ENCODE measurements at places on chromosomes 2 and 18. TPM values are rescaled to one million over a fixed set of nuclear protein-coding genes. Genes with fewer than 3 reads are reported as not detected.

Gene RAPGEF4
- 12.3 TPM for total RNA-seq

DNA sequence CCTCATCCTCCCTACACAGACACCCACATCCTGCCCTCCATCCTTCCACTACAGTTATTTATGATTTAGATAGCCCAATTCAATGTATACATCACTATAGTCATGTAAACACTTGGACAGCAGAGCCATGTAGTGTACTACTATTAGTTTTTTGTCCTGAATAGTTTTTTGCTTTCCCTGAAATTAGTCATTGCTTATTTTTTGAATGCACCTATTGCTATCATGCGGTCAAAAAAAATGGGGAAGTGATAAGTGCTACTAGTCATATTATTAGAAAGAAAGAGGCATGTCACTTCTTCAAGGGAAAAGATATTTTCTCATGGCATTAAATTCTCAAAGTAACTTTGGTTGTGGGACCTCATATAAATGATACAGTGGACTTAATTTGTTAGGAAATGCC lies 6.8 kb upstream of the GREB1 start:
- no peak for DNase-seq
- no peaks in the 10 kb centered on the region for H3K36me3 ChIP-seq
- no peaks in the 10 kb centered on the region for H3K4me1 ChIP-seq

DNA sequence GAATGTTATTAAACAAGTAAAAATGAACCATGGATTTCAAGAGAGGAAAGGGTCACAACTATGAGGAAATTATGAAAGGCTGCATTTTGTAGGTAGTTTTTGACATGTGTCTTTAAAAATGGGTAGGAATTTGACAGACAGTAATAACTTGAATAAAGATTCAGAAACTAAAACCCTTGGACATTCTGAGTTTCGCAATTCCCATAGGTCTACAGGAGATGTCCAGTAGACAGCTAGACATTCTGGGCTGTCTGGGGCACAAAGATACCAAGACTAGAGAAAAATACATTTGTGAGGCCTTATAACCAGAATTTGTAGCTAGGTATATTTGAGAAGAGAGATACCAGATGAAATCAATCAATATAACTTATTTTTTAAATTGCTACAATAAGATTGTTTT lies 42.3 kb downstream of the DNAJC10 start:
- H3K27ac ChIP-seq = no peak overlapping the region
- no peak overlapping the region for H3K4me3 ChIP-seq
- DNase-seq = no peak
- H3K4me1 ChIP-seq = no peaks in the 10 kb centered on the region
- no peaks in the 10 kb centered on the region for H3K27me3 ChIP-seq

Gene ASPRV1
- total RNA-seq = 1.2 TPM

GRCh38 chr2:8133363-8133762 lies 548.5 kb upstream of the ID2 start:
- DNase-seq = no peak
- H3K27me3 ChIP-seq = no peaks in the 10 kb centered on the region
- peaks cover 9% of the 10 kb centered on the region for H3K4me1 ChIP-seq
- H3K4me3 ChIP-seq = no peak overlapping the region
- H3K27ac ChIP-seq = no peak overlapping the region
- H3K36me3 ChIP-seq = no peaks in the 10 kb centered on the region

DNA sequence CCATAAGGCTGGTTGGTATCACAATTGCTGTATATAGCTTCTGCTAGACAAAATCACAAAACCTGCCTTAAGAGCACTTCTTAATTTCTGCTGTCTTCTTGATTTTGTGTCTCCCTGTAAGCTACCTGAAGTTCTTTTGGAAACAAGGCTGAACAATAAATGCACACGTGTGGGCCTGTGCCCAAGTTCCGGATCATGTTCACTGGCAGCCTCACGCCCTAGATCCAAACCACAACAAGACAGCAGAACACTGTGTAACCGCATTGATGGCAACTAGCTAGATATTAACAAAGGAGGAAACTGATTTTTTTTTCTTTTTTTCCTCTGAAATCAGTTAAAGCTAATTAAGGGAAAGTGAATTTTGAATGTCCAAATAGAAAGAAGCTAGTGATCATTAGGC lies 81.5 kb upstream of the LYPD6B start:
- no peak overlapping the region for H3K27ac ChIP-seq
- H3K4me1 ChIP-seq = no peaks in the 10 kb centered on the region
- no peak overlapping the region for H3K4me3 ChIP-seq
- DNase-seq = no peak
- no peaks in the 10 kb centered on the region for H3K27me3 ChIP-seq

- no peaks in the 10 kb centered on the region for H3K36me3 ChIP-seq
- H3K27me3 ChIP-seq = peaks cover 27% of the 10 kb centered on the region
- DNase-seq = no peak
- peak overlapping the region; percentile 52 for H3K4me3 ChIP-seq
- peak overlapping the region; percentile 78 for H3K27ac ChIP-seq
- H3K4me1 ChIP-seq = peaks cover 19% of the 10 kb centered on the region
These were observed 616 bp downstream of the EML6 start for GRCh38 chr2:54723996-54724559.

- no peaks in the 10 kb centered on the region for H3K4me1 ChIP-seq
- no peak overlapping the region for H3K27ac ChIP-seq
- DNase-seq = no peak
- no peak overlapping the region for H3K4me3 ChIP-seq
These were observed 123.3 kb downstream of the CLIP4 start for GRCh38 chr2:29238497-29238896.

DNA sequence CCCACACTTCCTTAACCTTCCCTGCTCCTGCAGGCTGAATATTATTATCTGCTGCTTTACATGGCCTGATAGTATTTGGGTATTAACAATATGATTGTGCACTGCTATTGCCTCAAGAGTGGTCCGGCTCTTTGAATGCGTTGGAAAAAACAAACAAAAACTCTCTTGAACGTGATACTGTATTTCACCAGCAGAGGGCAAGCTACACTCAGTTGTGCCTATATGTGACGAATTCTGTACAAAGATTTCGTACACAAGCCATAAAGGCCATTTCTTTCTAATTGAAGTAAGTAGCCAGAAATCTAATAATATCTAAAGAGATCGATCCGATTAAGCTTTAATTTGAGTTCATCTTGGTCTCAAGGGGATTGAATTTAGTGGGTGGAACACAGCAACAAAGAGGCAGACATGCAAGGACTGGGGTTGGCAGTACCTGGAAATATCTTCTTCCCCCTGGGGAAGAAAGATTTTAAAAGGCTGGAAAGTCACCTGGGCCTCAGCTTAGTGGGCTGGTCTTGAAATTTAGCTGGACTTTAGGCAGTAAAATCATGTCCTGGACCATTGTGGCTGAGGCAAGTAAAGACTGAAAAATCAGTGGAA lies 49.3 kb upstream of the RAB6D start:
- peaks cover 32% of the 10 kb centered on the region for H3K27me3 ChIP-seq
- H3K4me3 ChIP-seq = no peak overlapping the region
- H3K27ac ChIP-seq = no peak overlapping the region
- DNase-seq = no peak
- H3K4me1 ChIP-seq = no peaks in the 10 kb centered on the region

DNA sequence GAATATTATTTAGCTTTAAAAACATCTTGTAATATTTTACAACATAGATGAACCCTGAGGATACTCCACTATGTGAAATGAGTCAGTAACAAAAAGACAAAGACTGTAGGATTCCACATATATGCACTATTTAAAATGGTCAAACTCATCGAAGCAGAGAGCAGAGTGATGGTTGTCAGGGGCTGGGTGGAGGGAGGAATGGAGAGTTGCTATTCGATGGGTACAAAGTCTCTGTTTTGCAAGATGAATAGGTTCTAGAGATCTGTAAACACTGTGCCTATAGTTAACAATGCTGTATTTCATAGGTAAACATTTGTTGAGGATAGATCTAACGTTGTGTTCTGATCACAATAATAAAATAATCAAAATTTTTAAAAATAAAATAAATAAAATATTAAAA lies 1675.9 kb upstream of the CELF4 start:
- H3K27me3 ChIP-seq = no peaks in the 10 kb centered on the region
- DNase-seq = no peak
- H3K4me3 ChIP-seq = no peak overlapping the region
- H3K4me1 ChIP-seq = no peaks in the 10 kb centered on the region

- no peak for DNase-seq
- H3K4me1 ChIP-seq = peaks cover 6% of the 10 kb centered on the region
- no peaks in the 10 kb centered on the region for H3K27me3 ChIP-seq
- H3K36me3 ChIP-seq = no peaks in the 10 kb centered on the region
- H3K27ac ChIP-seq = no peak overlapping the region
These were observed 58.2 kb downstream of the KCNG3 start for GRCh38 chr2:42435628-42436027.

DNA sequence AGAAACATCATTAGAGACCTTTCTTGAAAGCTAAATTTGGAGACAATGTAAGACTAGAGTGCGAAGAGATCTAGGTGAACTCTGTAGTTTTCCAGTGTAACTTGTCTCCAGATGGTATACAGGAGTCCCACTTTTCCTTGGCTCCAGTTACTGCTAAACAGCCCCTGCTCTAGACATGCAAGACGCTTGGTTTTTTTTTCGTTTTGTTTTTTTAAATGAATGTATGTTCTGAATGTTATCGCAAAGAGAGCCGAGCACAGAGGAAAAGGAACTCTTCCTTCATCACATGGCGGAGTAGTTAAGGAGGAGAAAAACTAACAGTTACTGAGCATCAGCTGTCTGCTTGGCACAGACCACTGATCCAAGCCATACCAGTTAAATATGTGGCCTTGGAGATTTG lies 2.4 kb downstream of the RALB start:
- H3K4me3 ChIP-seq = no peak overlapping the region
- no peaks in the 10 kb centered on the region for H3K27me3 ChIP-seq
- no peak overlapping the region for H3K27ac ChIP-seq
- H3K36me3 ChIP-seq = no peaks in the 10 kb centered on the region

GRCh38 chr2:197884252-197884651 lies 79.9 kb downstream of the PLCL1 start:
- no peak for DNase-seq
- H3K4me1 ChIP-seq = no peaks in the 10 kb centered on the region
- H3K4me3 ChIP-seq = no peak overlapping the region
- H3K27me3 ChIP-seq = no peaks in the 10 kb centered on the region
- no peak overlapping the region for H3K27ac ChIP-seq

DNA sequence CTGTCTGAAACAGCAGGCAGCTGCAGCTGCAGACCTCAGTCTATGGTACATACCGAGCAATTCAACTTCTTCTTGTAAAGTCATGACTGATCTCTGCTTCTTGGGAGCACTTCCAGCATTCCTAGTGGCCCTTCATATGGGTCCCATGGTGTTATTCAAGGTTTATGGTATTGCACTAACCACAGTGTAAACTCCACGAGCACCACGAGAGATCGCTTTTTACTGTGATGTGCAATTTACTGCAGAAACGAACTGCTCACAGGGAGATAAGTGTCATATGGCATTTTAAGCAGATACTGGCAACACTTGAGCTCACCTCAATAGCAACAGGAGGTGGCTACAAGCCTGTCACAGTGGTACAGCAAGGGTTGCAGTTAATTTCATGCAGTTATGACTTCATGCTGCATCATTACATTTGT lies 38.6 kb upstream of the SH3BP4 start:
- DNase-seq = no peak
- H3K27ac ChIP-seq = no peak overlapping the region
- H3K4me1 ChIP-seq = no peaks in the 10 kb centered on the region
- no peak overlapping the region for H3K4me3 ChIP-seq
- H3K36me3 ChIP-seq = no peaks in the 10 kb centered on the region

- H3K4me1 ChIP-seq = peaks cover 1% of the 10 kb centered on the region
- H3K4me3 ChIP-seq = no peak overlapping the region
- no peaks in the 10 kb centered on the region for H3K27me3 ChIP-seq
- no peaks in the 10 kb centered on the region for H3K36me3 ChIP-seq
- no peak for DNase-seq
- H3K27ac ChIP-seq = no peak overlapping the region
These were observed 234.3 kb downstream of the MYCN start for GRCh38 chr2:16174693-16175045.

DNA sequence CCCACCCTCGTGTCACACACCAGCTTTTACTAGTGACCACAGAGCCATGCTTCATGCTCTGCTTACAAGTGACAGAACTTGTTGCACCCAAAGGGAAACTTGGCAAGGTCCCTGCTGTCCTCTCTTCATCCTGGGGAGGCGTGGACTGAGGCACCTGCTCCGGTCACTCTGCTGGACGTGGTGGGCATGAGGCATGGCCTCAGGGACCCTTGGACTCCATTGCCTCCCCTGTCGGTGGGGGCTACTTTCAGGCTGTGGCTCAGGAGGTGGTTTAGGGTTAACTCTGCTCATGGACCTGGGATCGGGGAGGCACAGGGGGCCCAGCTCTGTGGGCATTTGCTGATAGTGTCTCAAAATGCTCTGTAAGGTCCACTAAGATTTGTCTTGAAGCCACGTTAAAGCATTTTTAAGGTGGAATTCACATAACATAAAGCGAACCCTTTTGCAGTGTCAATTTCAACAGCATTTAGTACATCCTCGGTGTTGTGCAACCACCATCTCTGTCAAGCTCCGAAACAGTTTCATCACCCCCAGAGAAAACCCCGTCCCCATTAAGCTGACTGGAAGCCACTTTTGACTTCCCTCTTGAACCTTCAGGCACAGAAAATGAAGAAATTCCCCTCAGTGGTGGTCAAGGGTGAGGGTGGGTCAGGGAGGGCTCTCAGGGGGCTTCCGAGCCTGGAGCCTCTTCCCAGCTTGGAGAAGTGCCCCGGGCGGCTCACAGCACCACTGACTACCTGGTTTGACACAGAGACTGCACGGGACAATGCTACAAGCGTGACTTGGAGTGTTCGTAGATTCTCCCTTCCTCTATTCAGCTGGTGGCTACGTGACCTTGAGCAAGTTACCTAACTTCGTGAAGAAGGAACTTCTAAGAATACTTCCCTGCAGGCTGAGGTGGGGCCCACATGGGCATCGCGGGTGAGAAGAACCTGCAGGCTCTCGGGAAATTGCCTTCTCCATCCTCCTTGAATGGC lies 100.0 kb upstream of the HDAC4 start:
- DNase-seq = no peak
- no peaks in the 10 kb centered on the region for H3K27me3 ChIP-seq
- H3K4me3 ChIP-seq = no peak overlapping the region
- no peak overlapping the region for H3K27ac ChIP-seq
- H3K4me1 ChIP-seq = no peaks in the 10 kb centered on the region

Data from transverse colon (tissue), 4 donors.